ENCODE measurements at places on chromosomes 5 and 9. TPM values are rescaled to one million over a fixed set of nuclear protein-coding genes. Genes with fewer than 3 reads are reported as not detected.

The C6 gene
- not detected for total RNA-seq

DNA sequence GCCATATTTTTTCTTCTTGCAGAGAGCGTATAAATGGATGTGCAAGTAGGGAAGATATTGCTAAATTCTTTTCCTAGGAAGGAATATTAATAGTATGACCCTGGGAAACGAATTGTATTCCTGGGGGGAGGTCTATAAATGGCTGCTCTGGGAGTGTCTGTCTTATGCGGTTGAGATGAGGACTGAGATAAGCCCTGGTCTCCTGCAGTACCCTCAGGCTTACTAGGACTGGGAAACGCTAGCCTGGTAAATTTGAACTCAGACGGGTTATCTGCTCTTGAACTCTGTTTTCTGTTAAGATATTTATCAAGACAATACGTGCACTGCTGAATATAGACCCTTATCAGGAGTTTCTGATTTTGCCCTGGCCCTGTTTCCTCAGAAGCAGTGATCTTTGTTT is 1126.4 kb upstream of the C9orf72 start:
- no peak for DNase-seq

- DNase-seq, result no peak
These were observed 288.8 kb upstream of the ADAMTSL1 start for GRCh38 chr9:18185196-18185595.

The ZDHHC11B gene
- total RNA-seq, result 31.2 TPM

DNA sequence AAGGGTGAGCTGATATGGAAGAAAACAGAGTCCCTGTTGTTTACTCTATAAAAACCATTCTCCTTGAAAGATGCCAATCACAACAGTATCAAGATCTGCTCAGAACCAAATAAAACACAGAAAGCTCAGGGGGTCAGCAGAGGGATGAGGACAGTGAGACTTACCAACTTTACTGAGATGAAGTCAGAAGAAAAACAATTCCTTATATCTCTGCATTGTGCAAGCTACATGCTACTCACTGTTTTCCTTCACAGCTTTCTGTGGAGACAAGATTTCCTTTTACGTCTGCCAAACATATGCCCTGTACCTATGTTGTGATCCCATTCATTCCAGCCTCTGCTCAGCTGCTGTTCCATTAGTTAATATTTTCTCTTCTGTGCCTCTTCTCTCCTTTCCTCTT is 185.6 kb downstream of the TSSK1B start:
- no peak for DNase-seq

All from T-helper 17 cell (primary cell).